AG09309 (cell line): ENCODE measurements at places on chromosomes 4 and X.

DNA sequence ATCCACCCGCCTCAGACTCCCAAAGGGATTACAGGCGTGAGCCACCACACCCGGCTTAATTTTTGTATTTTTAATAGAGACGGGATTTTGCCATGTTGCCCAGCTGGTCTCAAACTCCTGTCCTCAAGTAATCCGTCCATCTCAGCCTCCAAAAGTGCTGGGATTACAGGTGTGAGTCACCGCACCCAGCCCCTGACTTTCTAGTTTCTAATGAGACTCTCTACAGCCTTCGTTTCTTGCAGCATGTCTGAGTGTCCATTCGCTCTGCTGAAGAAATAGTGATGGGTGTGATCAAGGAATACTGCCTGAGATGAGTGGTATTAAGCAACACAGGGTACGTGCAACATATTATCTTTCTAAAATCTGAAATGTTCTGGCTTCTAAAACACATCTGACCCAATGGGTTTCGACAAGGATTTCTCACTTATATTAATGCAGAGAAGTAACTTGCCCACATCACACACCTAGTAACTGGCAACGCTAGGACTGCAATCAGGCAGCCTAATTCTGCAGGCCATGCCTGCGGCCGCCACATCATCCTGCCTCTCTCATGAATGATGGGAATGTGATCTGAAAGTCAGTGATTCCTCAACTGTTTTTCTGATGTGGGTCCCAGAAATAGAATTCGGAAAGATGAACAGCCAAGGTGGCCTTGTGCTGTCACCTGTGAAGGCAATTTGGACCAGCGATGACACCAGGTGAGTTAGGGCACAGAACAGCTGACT lies 74.3 kb downstream of the RBM47 start:
- no peak for DNase-seq

DNA sequence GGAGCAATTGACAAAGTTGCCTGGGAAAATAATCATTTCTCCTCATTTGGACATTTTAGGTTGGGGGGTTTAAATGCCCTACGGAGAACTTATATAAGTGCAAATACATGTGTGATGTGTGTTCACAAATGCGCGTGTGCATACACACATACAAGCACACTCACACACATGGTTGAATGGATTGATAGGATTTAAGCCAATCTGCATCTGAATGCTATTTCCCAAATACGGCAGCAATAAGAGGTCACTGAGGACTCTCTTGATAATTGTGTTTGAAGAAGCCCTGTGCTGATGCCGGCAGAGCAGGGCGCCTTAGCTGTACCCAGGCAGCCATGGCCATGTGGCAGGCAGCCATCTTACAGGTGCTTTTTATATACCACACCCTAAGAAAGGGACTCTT lies 165.3 kb upstream of the LEF1 start:
- no peak for DNase-seq

- DNase-seq, result no peak
Observed at GRCh38 chrX:11555759-11556158, 110.0 kb downstream of the ARHGAP6 start.

DNA sequence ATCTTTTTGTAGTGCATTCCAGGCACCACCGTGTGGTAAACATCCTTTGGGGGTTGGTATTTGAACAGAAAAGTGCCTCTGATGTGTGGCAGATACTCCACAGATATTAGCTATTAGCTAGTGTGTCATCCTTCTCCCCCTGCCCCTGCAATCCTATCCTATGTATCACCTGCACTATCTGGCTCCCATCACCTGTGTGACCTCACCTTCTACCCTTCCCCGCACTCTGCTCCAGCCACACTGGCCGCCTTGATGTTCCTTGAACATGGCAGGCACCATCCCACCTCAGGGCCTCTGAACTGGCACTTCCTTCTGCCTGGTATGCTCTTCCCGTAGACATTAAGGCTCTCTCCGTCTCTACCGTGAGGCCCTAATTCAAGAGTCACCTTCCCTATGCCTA lies 3.7 kb downstream of the ELK1 start:
- DNase-seq, result no peak

DNA sequence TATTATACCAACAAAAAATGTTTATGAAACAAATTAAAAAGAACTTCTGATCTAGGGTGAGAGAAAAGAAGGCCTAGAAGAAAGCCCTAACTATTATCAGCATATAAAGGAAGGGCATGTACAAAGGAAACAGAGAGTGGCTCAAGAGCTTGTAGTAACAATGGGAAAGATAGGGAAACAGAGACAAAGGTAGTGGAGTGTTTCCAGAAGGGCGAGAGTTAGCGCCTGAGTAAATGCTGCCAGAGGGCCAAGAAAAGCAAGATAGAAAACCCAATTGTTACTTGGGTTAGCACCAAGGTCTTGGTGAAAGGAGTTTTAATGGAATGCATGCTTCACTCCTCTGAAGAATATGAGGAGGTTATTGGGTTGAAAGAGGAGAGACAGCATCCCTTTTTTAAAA lies 16.5 kb upstream of the MSL3 start:
- no peak for DNase-seq

- peak; percentile 73 for DNase-seq
Observed at GRCh38 chr4:85747882-85748491, 273.0 kb downstream of the ARHGAP24 start.

GRCh38 chrX:1946974-1947373 lies 332.1 kb downstream of the ASMT start:
- no peak for DNase-seq

GRCh38 chr4:128298146-128298758 lies 10.6 kb upstream of the PGRMC2 start:
- no peak for DNase-seq

DNA sequence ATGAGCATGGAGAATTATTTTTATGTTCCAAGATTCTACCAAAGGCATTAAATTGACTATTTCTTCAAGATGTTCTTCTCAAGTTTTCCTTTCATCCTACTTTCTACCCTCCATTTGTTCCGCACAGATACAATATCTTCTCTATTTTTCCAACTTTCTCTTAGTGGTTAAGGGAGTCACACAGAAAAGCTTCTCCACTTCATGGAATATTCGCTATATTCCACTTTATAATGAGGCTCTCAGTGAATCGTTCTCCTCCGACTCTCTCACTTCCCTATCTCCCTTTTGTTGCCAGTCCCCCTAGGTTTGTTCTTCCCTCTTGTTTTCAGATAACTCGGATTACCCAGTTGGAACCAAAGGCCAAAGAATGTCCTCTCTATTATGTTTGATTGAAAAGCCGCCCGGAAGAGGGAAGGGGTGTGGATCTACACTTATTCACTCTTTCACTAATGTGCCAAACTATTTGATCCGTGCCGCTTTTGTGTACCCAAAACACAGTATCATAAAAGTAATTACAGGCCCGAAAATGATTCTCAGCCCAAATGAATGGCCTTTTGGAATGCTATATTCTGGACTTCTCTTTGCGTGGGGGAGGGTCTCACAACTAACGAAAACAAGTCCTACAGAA lies 1.2 kb downstream of the SH3D19 start:
- no peak for DNase-seq

GRCh38 chrX:20217271-20217670 lies 49.4 kb downstream of the RPS6KA3 start:
- peak; percentile 14 for DNase-seq

DNA sequence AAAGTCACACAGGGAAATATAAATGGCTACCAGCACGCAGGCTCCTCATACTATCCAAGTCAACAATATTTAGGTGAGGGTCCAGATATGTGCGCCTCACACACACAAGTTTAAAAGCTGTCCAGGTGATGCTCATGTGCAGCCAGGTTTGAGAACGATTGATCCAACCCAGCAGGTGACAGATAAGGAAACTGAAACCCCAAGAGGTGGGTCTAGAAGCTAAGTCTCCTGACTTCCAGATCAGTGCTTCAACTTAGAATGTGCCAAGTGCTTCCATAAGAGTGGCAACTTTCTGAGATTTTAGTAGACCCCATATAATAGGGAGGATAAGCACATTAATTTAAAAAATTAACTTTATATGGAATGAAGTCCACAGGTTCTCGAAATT lies 54.4 kb upstream of the NAP1L5 start:
- no peak for DNase-seq

DNA sequence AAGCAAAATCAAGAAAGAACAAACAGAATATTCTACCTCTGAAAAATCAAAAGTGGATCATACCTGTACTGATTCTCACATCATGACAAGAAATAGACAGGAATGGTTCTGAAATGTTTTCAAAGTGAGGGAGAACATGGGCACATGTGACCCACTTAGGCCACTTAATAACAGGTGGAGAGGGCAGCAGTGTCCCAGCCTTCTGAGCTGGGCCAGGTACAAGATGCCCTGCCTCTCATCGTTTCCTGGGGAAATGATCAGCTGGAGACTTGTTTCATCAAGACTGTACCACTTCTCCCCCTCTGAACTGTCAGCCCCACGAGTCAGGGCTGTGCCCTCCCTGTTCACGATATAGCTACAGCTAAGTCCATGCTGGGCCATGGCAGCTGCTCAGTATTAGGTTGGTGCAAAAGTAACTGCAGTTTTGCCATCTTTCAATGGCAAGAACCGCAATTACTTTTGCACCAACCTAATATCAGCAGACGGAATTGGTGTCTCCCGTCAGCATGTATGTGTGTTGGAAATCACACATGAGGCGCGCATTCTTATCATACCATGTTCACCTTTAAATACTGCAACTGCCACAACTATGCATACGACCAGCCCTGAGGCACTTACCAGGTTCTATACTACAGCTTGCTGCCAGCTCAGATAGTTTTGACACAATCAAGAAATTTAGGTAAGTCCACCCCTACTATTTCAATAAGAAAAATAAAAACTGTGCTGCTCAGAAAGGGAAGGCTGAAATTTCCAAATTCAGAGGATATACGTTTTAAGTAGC lies 71.4 kb downstream of the GATB start:
- no peak for DNase-seq

DNA sequence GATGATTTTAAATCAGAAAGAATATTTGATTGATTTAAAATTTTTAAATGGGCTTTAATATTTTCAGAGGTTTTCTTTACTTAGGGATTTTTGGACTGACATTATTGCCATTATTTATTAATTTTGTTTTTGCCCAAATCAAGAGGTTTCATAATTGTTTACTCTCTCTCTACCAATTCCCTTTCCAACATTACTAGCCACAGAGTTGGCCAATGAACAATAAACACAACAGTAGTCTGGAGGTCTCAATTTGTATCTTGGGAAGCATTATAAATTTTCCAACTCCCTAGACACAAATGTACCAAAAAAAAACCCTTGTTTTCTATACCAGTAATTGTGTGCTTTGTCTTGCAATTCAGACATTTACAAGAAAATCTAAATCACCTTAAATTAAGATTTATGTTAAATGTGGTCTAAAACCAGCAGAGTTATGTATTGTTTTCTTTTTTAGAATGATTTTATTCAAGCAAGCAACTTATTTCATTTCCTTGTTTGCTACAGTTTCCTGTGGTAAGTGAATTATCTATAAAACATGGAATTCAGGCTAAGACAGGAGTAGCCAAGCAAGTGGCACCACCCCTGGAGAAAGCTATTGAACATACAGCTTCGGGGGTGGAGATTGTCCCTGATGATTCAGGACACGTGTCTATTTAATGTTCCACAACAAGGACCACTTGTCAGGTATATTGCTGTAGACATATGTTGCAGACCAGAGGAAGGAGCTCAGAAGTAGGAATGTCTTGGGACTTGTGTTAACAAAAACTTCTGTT lies 622 bp downstream of the KLKB1 start:
- DNase-seq, result no peak

GRCh38 chrX:100677611-100678181 lies 33.7 kb downstream of the SRPX2 start:
- no peak for DNase-seq

DNA sequence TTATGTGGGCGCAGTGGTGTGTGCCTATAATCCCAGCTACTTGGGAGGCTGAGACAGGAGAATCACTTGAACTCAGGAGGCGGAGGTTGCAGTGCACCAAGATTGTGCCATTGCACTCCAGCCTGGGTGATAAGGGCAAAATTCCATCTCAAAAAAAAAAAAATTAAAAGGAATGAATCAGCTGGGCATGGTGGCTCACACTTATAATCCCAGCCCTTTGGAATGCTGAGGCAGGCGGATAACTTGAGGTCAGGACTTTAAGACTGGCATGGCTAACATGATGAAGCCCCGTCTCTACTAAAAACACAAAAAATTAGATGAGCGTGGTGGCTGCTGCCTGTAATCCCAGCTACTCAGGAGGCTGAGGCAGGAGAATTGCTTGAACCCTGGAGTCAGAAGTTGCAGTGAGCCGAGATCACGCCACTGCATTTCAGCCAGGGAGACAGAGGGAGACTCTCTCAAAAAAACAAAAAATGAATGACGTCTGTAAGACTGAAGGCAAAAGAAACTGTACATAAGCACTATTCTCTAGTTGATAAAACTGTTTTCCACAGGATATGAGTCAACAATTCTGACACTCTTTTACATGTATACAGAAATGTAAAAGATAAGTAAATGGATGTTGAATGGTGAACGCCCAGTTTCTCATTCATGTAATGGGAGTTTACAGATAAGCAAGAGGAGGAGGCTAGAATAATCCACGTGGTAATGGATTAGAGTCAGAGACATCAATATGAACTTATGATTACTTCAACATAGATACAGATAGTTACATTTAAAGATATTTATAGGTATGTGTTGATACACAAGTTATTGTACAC lies 22.2 kb downstream of the CENPC start:
- no peak for DNase-seq

- no peak for DNase-seq
Observed at GRCh38 chrX:34764852-34765361, 107.8 kb upstream of the TMEM47 start.

DNA sequence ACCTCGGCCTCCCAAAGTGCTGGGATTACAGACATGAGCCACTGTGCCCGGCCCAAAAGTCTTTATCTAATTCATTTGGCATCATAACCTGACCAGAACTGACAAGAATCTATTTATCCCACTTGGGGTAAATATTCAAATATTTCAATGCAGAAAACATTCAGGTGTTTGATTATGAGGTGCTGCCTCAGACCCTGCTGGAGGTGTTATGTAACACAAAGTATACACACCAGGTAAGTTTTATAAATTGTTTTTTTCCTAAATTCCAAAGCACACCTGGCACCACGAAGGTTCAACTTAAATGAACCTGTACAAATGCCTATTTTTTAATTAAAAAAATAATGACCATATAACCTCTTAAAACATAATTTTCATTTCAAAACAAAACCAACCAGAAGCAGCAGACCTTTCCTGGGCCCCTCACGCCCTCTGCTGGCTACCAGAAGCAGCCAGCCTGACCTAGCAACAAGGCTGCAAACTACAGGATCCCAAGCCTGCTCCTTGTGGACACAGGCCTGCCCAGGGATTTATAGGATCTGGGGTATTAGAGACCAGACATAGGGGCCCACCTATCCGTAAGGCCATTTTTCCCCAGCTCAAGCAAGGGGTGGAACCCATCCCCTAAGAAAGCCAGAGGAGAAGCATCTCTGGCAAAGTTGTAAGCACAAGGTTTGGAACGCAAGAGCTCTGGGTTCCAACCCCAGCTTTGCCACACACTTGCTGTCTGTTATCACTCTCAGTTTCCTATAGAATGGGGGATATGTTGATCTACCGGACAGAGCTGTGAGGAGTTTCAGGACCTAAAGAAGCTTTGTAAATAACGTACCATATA lies 11.7 kb downstream of the OTUD5 start:
- no peak for DNase-seq

GRCh38 chr4:40564815-40565483 lies 64.7 kb downstream of the RBM47 start:
- DNase-seq, result no peak

GRCh38 chrX:93538575-93538974 lies 134.8 kb downstream of the NAP1L3 start:
- DNase-seq, result no peak

- no peak for DNase-seq
Observed at GRCh38 chr4:90979556-90979955, 852.4 kb downstream of the CCSER1 start.

GRCh38 chrX:3598709-3599108 lies 114.7 kb downstream of the PRKX start:
- no peak for DNase-seq

GRCh38 chr4:108527723-108528122 lies 92.7 kb upstream of the RPL34 start:
- DNase-seq, result no peak
